ENCODE measurements at places on chromosomes 2 and 18.
A peak's percentile ranks its signal among the peaks of the same experiment; 100 is the strongest.

- no peak for DNase-seq
These were observed 279.7 kb downstream of the MBD5 start for GRCh38 chr2:148300544-148300943.

DNA sequence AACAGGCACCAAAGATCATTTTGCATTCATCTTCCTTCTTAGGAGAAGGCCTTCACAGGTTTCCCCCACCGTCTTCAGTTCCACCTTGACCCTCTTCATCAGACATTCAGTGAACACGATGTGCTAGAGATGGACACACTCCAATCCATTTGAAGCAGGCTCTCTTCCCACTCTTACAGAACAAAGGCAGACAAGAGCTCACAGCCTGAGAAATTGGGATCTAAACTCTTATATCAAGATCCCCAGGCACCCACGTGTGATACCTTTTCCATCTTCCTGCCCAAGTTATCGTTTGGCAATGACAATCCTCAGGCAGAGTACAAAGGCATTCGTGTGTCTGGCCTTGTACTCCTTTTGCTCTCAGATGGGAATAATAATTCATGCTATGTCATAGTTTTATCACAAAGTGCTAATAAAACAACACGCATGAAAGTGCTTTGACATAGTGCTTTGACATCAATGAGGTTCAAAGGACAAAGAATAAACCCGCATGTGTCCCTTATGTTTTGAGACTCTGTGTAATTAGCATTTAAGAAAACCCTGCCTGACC lies 369.3 kb upstream of the KLHL29 start:
- no peak for DNase-seq

DNA sequence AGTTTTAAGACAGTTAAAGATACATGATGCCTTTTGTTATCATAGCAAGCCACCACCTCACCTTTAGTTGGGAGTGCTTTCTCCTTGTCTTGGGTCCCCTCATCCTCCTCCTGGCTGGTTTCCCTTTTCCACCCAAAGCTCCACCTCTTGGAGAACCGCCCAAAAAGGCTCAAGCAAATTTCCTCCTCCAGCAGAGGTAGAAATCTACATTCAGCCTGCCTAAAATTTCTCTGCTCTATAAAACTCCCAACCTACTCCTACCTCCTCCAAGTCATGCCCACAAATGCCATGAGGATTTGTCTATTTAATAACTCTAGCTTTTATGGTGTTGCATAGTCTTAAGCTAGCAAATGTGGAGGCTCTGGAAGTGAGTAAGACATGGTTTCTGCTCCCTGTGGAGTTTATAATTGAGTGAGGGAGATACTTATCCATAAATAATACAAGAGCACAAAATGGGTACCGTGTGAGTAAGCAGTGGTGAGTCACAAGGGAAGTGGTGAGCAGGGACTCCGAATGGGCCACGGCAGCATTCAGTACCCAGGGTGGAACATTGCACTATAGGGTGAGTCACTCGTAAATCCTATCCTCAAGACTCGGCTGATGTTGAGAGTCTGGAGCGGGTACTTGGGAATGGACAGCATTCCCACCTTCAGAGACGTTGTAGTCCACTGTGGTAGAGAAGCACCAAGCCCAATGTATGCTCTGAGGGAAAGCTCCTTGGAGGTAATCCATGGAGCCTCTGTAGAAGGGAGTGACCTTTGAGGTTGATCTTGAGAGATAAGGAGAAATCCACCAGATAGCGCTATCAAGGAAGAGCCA lies 146.3 kb downstream of the RTN4 start:
- DNase-seq: peak; percentile 87

DNA sequence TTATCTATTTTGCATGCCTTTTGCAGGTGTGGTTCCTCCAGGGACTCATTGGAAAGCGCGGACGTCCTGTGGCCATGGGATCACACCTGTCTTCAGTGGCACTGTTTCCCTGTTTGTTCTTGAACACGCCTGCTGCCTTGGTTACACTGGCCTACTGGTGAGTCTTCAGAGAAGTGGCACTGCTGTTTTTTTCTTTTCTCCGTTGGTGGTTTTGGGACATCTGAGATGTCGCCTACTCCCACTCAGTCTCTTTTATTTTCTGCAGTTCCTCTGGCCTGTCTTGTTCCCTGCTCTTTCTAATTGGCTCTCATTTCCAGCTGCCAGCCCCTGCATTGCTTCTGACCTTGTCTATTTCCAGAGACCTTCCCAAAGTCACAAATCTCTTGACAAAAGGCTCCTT lies 35.7 kb upstream of the POU3F3 start:
- no peak for DNase-seq

DNA sequence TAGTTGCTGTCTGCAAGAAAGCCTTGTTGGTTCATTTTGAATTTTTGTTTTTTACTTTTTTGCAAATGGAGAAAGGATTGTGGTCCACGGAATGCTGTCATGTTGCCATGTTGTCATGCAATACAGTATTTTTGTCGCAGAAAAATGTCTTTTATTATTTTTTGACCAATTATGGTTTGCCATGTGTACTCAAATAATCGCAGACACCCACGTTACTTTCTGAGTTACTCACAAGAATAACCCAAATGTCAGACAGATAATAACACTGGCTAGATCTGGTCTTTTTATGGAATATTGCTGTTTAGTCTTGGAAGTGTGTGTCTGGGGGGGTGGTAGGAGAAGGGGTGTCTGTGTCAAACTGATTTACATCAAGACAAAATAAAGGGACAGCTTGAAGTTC lies 188.9 kb downstream of the LTBP1 start:
- no peak for DNase-seq

- no peak for DNase-seq
These were observed 184.8 kb upstream of the SOX11 start for GRCh38 chr2:5507367-5507766.

DNA sequence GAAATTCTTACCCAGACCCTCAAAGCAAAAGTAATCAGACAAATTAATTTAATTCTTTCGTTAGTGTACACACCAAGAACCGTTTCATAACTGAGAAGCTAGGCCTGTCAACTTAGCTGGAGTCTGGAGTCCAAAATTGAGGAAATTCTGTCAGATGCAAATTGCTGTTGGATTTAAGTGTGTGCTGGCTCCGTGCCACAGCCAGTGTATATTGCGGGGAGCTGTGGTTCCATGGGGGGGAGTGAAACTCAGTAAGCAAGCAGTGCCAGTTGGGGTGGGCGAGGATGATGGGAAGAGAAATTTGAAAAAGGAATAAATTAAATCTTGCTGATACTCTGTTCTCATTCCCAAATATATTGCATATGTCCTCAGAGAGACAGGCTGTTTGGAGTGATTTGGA lies 4.0 kb downstream of the ARPC2 start:
- DNase-seq: no peak

DNA sequence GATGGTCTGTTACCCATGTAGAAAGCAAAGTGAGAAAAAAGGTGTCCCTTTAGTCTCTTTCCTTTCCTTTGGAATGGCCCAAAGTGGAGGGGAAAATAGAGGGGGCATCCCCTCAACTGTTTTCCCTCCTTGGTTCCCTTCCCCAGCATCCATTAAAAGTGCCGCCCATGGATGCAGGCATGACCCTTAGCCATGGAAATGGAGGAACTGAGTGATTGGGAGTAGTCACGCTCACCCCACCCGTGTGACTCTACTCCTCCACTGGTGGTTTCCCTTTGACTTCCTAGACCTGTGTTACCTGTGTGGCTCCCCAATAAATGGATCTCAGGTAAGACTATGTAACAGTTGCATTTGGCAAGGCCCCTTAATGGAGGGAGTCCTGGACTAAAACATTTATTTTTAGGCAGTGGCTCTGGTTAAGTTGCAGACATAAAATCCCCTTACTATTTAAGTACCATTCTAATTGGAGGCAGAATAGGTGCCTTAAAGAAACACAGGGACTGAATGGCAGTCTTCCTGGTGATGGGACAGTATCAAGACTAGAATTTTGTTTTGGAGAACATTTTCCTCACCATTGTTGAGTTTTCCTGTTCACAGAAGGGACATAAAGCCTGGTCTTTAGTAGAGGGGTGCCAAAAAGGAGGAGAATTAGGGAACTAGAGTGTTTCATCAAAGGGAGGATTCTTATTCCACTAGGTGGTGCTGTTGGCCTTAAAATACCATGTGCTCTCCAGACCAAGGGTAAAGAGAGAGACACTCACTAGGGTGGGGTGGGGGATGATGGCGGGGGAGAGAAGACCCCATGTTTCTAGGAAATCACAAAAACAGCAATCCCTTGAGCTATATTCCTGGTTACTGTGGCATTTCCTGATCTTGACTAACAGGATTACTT lies 25.7 kb upstream of the PLA2R1 start:
- DNase-seq: no peak

- DNase-seq: no peak
These were observed 170.9 kb downstream of the ZNF521 start for GRCh38 chr18:25180973-25181548.

- DNase-seq: no peak
These were observed 34.6 kb upstream of the TMEM17 start for GRCh38 chr2:62540408-62541168.

- DNase-seq: no peak
These were observed 476 bp downstream of the MSTN start for GRCh38 chr2:190062053-190062452.

- no peak for DNase-seq
These were observed 50.2 kb upstream of the EML4 start for GRCh38 chr2:42118754-42119569.

GRCh38 chr18:75455249-75456198 lies 28.0 kb upstream of the SMIM21 start:
- no peak for DNase-seq

GRCh38 chr2:72927619-72928550 lies 10.6 kb downstream of the EMX1 start:
- DNase-seq: no peak

- no peak for DNase-seq
These were observed 476.3 kb upstream of the VWC2L start for GRCh38 chr2:213934560-213934959.

DNA sequence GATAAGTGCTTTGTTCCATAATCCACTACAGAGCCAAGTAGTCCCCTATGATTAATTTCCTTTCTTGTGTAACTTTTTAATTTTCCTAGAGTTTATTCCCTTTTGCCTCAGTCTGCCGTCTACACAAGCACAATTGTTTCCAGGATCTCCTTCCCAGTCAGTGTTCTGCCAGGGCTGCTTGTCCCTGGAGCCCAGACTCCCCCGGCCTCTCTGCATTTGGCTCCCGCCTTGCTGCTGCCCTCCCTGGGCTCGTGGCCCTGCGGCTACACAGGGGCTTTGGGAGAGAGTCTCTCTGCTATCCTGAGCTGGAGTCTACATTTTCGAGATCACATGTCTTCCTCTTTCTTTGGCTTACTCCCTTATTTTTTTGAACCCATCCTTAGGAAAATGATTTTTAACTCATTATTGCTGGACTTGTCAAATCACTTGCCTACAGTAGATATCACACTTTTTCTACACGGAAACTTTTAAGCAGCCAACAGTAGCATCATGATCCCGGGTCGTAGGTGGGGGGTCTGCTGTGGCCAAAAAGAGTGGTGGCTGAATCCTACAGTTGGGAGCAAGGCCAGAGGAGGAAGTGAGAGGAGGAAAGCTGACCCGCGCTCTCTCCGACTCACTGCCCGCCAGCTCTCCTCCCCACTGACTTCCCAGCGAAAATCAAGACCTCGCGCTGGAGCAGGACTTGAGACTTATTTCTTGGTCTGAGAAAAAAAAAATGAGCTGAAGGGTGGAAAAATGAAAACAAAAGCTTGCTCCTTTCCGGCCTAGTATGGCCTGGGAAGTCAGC lies 9.4 kb downstream of the FBLN7 start:
- no peak for DNase-seq

DNA sequence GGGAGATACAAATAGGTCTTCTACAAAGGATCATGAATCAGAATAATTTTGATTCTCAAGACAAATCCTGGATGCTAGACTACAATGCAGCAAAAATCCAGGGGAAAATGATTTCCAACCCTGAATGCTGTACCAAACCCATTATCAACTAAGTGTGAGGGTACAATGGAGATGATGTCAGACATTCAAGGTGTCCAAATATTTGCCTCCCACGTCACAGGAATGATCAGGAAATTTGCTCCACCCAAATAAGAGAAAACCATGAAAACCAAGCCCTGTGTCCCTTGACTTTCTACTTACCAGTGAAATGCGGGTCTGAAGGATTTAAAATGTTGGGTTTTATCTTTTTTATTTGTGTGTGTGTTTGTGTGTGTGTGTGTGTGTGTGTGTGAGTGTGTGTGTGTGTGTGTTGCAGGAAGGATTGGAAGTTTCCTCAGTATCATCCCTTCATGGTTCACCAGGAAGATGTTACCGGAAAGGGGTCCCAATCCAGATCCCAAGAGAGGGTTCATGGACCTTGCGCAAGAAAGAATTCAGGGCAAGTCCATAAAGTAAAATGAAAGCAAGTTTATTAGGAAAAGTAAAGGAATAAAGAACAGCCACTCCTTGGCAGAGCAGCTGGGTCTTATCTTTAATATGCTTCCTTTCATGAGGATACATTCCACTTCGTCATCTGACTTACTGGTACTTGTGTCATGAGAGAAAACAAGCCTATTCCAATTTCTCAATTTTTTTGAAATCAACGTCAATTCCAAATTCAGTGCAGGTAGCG lies 61.1 kb upstream of the ID2 start:
- DNase-seq: no peak

DNA sequence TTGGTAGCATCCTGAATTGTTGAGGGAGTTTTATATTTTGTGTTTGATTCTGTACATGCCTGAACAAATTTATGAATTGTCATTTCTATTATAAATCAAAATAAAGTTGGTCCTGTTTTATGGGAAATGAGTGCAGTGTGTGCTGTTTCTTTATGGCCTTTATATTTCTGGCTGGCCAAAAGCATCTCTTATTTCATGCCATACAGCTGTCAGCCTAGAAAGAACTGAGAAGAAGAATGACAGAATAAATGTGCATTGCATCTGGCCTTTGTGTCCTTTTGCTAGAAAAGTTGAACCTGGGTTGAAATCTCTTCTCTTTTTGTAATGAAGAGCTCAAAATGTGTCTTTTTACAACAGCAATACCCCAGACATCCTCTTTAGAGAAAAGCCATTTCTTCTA lies 474.7 kb upstream of the LRATD1 start:
- no peak for DNase-seq

- DNase-seq: no peak
These were observed 560.2 kb downstream of the LRP1B start for GRCh38 chr2:141570474-141571131.

- no peak for DNase-seq
These were observed 473.9 kb upstream of the CDH2 start for GRCh38 chr18:28650860-28651259.

DNA sequence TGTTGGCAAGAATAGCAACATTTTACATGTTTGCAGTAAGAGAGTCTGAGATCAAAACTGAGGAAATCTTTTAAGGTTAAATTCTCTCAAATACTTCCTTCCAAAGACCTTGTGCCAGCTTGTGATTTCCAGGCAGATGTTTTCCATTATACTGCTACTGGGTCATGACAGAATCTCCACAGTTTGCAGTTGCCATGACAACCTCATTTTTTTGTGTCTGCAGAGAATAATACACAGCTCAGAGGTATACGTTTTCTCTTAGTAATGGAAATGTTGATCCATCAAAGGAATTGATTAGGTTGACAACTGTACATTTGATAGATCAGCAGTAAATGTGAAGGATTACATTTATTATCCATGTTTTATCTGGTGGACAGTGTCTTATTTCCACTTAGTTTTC lies 29.1 kb upstream of the CSRNP3 start:
- no peak for DNase-seq

- no peak for DNase-seq
These were observed 128.4 kb upstream of the CBLN2 start for GRCh38 chr18:72672364-72673184.

GRCh38 chr2:195500879-195501278 lies 156.1 kb upstream of the SLC39A10 start:
- no peak for DNase-seq

Measured in T1000 (cell line).